Endothelial cell of coronary artery (primary cell): ENCODE measurements at places on chromosomes 5 and 9. TPM values are rescaled to one million over a fixed set of nuclear protein-coding genes. Genes with fewer than 3 reads are reported as not detected.

DND1 gene
- total RNA-seq = 0.09 and 0.19 TPM in 2 replicates

OTP gene
- total RNA-seq = not detected in 2 replicates

TMC1 gene
- 2.1 and 5.8 TPM in 2 replicates for total RNA-seq

INSYN2B gene
- total RNA-seq = 5.3 and 10.8 TPM in 2 replicates

BTNL9 gene
- 0.19 and 0.27 TPM in 2 replicates for total RNA-seq

ITK gene
- not detected in 2 replicates for total RNA-seq

ECSCR gene
- total RNA-seq = 217 and 377 TPM in 2 replicates

SPACA9 gene
- total RNA-seq = 1.3 and 1.4 TPM in 2 replicates

SMIM33 gene
- total RNA-seq = not detected in 2 replicates

HACD4 gene
- 0.45 and 0.56 TPM in 2 replicates for total RNA-seq

SLC34A1 gene
- not detected in 2 replicates for total RNA-seq
